Breast epithelium (tissue), 4 donors: ENCODE measurements at places on chromosomes 11 and 22. TPM values are rescaled to one million over a fixed set of nuclear protein-coding genes. Genes with fewer than 3 reads are reported as not detected.
A peak's percentile ranks its signal among the peaks of the same experiment; 100 is the strongest.

DNA sequence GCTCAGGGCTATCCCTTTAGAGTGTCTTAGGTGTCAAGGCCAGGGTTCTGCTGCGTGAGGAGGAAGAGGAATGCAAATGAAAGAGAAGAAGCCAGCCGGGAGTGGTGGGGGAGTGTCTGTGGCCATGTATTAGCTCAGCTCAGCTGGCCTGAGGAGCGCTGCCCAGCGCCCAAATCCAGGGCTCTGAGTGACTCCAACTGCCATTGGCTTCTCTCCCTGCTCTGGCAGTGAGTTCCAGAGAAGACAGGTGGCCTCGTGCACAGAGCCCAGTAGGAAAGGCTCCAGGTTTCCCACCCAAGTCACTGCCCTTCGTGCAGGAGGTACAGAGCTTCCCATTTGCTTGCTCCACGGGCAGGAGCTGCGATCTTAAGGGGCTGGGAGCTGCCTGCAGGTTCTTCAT, 302.0 kb downstream of the KIRREL3 start:
- no peaks in the 10 kb centered on the region for H3K36me3 ChIP-seq
- no peaks in the 10 kb centered on the region for H3K4me1 ChIP-seq
- H3K27me3 ChIP-seq, result no peaks in the 10 kb centered on the region

DNA sequence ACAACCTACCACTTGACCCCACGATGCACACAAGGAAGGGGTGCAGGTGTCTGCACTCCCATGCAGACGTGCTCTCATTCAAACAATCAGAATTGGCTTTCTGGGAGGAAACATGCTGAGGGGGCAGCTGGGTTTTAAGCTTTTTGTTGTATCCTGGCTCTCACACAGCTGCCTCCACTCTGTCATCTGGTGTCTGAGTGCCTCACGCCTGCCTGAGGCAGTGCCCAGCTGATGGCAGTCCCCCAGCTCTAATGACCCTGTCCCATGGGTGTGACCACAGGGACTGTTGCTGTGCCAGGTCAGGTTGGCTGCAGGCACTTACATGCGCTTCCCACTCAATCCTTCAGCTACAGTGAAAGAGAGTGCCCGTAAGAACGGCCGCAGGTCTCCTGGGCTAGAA, 53.7 kb downstream of the ARFGAP3 start:
- DNase-seq, result peak; percentile 69
- H3K4me3 ChIP-seq, result no peak overlapping the region
- H3K4me1 ChIP-seq, result peaks cover 14% of the 10 kb centered on the region

DNA sequence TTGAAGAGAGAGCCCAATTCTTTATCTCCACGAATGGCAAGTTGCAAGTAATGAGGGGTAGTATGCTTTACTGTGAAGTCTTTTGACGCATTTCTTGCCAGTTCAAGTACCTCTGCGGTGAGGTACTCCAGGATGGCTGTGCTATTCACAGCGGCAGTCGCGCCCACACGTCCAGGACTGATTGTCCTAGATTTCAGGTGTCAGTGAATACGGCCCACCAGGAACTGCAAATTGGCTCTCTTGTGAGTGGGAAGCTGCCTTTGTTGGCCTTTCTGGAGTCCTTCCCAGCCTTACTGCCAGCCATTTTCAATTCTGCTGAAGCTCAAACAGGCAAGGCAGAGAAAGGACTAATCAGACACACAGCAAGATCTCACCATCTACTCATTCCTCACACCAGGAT, 8.5 kb downstream of the PPFIA1 start:
- no peaks in the 10 kb centered on the region for H3K27me3 ChIP-seq
- no peak overlapping the region for H3K4me3 ChIP-seq
- H3K36me3 ChIP-seq, result no peaks in the 10 kb centered on the region
- H3K27ac ChIP-seq, result no peak overlapping the region

CELSR1 gene
- 21.2 TPM for total RNA-seq

DNA sequence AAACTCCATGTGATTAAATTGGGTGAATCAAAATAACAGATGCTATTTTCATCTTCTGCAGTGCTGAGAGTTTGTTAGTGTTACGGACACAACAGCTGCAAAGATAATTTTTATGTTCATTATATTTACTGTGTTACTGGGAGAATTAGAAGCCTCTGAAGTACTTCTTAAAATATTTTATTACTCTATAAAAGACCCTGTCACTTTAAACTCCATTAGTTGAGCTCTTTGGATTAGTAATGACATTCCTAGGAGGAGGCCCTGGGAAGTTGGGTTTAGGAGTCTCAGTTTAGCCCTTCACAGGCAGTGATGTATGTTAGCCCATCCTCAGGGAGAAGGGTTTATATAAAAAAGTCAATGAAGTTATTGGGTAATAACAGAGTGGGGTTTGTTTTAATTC, 596.7 kb downstream of the JRKL start:
- H3K27ac ChIP-seq, result no peak overlapping the region
- no peaks in the 10 kb centered on the region for H3K27me3 ChIP-seq
- H3K4me1 ChIP-seq, result no peaks in the 10 kb centered on the region
- DNase-seq, result no peak
- H3K36me3 ChIP-seq, result no peaks in the 10 kb centered on the region

- no peaks in the 10 kb centered on the region for H3K4me1 ChIP-seq
- H3K36me3 ChIP-seq, result no peaks in the 10 kb centered on the region
- no peak overlapping the region for H3K27ac ChIP-seq
- no peaks in the 10 kb centered on the region for H3K27me3 ChIP-seq
- H3K4me3 ChIP-seq, result no peak overlapping the region
Measured at GRCh38 chr11:109986488-109986887, 106.7 kb upstream of the ZC3H12C start.

- H3K36me3 ChIP-seq, result no peaks in the 10 kb centered on the region
- no peak overlapping the region for H3K27ac ChIP-seq
- no peak for DNase-seq
- no peaks in the 10 kb centered on the region for H3K4me1 ChIP-seq
Measured at GRCh38 chr22:35065183-35065582, 775 bp upstream of the ISX start.

DNA sequence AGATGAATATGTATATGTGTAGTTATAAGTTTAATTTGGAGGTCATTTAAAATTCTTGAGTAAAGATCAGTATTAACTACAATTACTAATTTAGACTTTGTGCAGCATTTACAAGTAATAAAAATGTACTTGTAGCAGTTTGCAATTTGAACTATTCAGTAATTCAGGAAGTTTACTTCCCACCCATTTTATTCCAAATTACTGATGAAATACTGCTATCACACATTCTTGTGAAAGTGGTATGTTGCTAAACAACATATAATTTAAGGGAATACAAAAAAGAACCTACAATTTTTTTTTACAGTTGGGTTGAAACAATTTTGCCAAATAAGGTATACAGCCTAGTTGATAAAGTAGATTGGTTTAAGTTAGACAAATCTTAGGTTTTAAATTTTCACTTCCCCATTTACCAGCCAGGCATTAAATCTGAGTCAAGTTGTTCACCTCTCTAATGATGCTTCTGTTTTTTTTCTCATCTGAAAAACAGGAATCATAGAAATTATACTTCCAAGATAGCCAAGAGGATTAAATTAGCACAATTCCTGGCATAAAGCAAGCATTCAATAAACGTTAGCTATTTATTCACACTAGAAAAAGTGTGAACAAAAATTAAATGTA, 45.3 kb downstream of the ZBTB44 start:
- H3K27me3 ChIP-seq, result no peaks in the 10 kb centered on the region
- no peak for DNase-seq
- no peak overlapping the region for H3K27ac ChIP-seq
- no peaks in the 10 kb centered on the region for H3K4me1 ChIP-seq

OR8B12 gene
- total RNA-seq, result not detected

MPPED2 gene
- total RNA-seq, result 22.7 TPM

DNA sequence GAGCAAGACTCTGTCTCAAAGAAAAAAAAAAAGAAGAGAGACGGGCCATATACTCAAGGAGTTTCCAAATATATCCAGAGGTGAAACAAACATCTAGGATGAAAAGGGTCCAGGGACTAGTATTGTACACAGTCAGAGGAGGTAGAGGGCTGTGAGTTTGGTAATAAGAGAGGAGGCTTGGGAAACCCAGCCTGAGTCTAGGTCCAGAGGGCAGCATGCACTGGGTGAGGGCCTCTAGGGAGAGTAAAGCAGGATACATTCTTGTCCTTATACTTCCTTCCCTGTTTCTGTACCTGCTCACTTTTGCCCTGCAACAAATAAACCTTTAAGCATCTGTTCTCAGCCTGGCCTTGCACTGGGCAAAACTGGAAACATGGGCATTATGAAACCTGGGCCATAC, 31.5 kb downstream of the STIM1 start:
- DNase-seq, result no peak
- H3K4me3 ChIP-seq, result no peak overlapping the region
- H3K36me3 ChIP-seq, result no peaks in the 10 kb centered on the region
- no peaks in the 10 kb centered on the region for H3K27me3 ChIP-seq
- no peaks in the 10 kb centered on the region for H3K4me1 ChIP-seq

SLC25A18 gene
- 14.7 TPM for total RNA-seq

DNA sequence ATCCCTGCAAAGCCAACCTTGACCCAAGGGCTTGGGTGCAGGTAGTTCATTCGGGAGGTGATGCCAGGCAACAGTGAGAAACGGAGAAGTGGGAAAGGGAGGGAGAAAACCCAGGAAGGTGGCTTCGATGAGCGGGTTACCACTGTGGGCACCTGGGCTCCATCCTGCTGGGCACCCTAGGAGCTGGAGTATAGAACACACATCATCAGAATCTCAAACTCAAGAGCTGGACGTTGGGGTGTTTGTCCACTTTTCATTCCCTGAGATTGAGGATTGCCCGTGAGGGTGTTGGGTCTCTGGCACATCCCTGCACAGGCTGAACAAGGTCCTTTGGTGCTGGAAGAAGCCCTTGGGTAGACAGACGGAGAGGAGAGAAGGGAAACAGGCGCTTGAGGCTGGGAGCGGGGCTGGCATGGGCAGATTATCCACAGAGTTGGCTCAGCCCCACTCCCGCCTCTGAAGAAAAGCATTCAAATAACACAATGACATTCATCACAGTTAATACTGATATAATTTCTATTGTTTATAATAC, 70.4 kb downstream of the LRRC32 start:
- no peaks in the 10 kb centered on the region for H3K4me1 ChIP-seq
- no peaks in the 10 kb centered on the region for H3K36me3 ChIP-seq
- H3K27me3 ChIP-seq, result no peaks in the 10 kb centered on the region
- H3K4me3 ChIP-seq, result no peak overlapping the region
- no peak overlapping the region for H3K27ac ChIP-seq

- peak; percentile 72 for DNase-seq
- no peaks in the 10 kb centered on the region for H3K27me3 ChIP-seq
- peaks cover 10% of the 10 kb centered on the region for H3K4me1 ChIP-seq
- H3K27ac ChIP-seq, result peak overlapping the region; percentile 80
- H3K4me3 ChIP-seq, result no peak overlapping the region
- H3K36me3 ChIP-seq, result no peaks in the 10 kb centered on the region
Measured at GRCh38 chr11:70020336-70021214, 57.5 kb upstream of the ANO1 start.

FIBIN gene
- total RNA-seq, result 23.7 TPM

GRCh38 chr11:93196816-93197379, 893 bp downstream of the SLC36A4 start:
- no peak for DNase-seq
- H3K36me3 ChIP-seq, result no peaks in the 10 kb centered on the region
- H3K4me1 ChIP-seq, result peaks cover 4% of the 10 kb centered on the region

DNA sequence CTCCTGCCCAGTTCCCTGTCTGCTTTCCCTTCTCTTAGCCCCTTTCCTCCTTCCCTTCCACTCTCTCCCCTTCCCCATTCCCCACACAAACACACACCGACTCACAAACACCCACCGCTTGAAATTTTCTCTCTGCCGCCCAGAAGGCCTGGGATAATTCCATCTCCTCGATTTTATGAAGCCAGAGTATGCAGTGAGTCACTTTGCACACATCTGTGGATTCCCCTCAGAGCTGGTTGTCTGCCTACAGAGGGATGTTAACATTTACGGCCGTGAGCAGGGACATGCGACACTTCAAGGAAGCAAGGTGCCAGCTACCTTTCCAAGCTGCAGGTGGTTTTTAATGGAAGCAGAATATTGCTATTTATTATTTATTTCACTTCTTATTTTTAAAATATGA, 332.0 kb downstream of the TENM4 start:
- H3K27ac ChIP-seq, result no peak overlapping the region
- no peak for DNase-seq
- H3K4me1 ChIP-seq, result no peaks in the 10 kb centered on the region
- H3K27me3 ChIP-seq, result no peaks in the 10 kb centered on the region
- no peak overlapping the region for H3K4me3 ChIP-seq

DNA sequence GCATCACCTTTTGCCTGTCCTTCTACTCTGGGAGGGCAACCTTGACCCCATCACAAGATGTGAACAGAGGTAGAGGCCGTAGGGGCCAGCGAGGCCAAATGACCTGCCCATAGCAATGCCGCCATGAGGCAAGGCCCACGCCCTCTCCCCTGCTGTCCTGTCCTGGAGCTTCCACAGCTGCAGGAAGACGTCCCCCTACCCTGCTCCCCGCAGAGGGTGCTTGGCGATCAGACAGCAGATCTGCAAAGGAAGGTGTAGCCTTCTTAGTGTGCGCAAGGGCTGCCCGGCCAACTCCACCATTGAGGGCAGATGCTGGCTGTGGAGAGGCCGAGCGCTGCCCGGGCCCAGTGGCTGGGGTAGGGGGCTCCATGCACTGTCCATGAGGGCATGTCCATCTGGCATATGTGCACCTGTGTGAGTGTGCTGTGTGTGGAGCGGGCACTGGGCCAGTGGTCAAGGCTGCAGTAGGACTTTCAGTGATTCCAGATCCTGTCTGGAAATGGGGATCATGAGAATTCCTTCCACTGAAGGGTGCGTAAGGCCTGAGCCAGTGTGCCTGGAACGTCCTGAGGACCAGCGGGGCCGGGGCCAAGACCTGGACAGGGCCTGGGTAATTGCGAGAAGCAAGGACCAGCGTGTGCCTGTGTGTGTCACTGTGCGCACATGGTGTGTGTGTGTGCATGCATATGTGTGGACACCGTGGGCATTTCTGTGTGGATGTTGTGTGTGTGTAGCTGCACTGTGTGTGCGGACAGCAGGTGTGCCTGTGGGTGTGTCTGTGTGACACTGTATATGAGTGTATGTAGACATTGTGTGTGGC, 11.0 kb downstream of the TRPM5 start:
- no peaks in the 10 kb centered on the region for H3K36me3 ChIP-seq
- no peak for DNase-seq
- H3K27me3 ChIP-seq, result no peaks in the 10 kb centered on the region
- no peaks in the 10 kb centered on the region for H3K4me1 ChIP-seq

OTOG gene
- total RNA-seq, result not detected

- H3K27me3 ChIP-seq, result no peaks in the 10 kb centered on the region
- H3K4me3 ChIP-seq, result no peak overlapping the region
- no peaks in the 10 kb centered on the region for H3K4me1 ChIP-seq
- no peak for DNase-seq
Measured at GRCh38 chr22:35446365-35446764, 46.4 kb downstream of the MCM5 start.

DNA sequence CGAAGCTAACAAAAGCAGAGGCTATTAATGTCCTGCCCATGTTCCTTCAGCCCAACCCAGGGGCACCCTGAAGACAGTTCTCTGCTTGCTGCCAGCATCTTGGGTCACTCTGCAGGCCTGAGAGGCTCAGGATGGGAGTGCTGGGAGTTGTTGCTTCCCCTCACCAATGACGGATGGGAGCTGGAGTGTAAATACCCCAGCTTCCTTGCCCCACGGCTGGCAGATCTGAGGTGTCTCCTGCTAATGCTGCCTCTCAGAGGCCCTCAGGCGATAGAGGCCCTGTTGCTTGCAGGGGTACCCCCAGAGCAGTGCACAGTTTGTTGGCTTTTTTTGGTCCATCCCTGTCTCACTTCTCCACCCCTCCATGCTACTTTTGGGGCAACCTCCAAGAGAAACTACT, 32.9 kb downstream of the IFT27 start:
- H3K4me3 ChIP-seq, result no peak overlapping the region
- H3K27ac ChIP-seq, result no peak overlapping the region
- DNase-seq, result no peak
- H3K27me3 ChIP-seq, result no peaks in the 10 kb centered on the region
- H3K4me1 ChIP-seq, result no peaks in the 10 kb centered on the region
- no peaks in the 10 kb centered on the region for H3K36me3 ChIP-seq
